C1 segment of cervical spinal cord (tissue), 14 donors: ENCODE measurements at places on chromosomes 5 and 9.

DNA sequence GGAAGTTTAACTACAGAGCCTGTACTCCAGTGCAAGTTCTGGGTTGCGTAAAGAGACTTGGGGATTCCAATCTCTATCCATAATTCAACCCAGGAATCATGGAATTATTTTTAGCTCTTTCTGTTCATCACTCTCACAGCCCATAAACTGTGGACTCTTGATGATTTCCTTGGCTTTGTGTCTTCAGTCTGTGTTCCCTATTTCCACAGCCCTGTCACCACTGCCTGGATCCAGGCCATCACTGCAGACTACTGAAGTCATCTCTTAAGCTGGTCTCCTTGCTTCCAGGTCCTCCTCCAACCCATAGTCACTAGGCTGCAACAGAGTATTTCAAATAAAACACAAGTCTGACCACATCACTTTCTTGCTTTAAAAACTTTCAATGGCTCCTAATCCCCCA, 211.7 kb downstream of the PLK2 start:
- no peak for DNase-seq

- DNase-seq, result no peak
Measured at GRCh38 chr9:124291801-124292396, 34.1 kb downstream of the NEK6 start.

DNA sequence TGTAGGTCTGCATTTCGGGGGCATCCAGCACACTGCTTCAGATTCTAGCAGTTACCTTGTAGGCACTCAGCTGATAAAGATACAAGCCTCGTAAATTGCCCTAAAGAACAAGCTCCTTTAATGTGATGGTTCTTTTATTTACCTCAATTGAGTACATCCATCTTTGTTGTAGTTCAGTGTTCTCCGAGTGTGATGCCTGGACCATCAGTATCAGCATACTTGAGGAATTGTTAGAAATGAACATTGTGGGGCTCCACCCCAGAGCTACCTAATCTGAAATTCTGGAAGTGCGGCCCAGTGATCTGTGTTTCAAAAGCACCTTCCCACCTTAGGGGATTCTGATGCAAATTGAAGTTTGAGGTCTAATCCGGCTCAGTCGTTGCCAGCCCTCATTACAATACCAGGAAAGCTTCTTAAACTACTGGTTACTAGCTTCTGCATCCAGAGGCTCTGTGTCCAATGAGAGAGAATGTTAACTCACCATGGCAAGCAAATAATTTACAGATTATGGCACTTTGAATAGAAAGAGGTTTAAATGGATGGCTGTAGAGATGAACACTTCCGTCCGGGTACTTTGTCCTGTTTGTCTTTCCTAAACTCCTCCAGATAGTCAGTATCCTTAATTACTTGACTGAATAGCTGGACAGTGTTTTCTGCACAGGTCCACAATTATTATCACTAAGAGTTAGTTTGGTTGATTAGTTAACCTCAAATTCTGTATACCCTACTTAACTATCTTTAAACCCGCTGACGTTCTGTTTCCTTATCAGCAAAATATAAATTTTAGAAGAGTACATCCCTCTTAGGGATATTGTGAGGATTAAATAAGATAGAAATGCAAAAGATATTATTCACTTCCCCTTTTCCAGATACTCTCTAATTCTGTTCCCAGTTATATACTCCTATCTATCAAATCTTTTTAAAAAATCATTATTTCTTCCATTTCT, 47.9 kb downstream of the RAI14 start:
- no peak for DNase-seq

- DNase-seq, result no peak
Measured at GRCh38 chr9:70883056-70883455, 238.4 kb downstream of the TRPM3 start.

DNA sequence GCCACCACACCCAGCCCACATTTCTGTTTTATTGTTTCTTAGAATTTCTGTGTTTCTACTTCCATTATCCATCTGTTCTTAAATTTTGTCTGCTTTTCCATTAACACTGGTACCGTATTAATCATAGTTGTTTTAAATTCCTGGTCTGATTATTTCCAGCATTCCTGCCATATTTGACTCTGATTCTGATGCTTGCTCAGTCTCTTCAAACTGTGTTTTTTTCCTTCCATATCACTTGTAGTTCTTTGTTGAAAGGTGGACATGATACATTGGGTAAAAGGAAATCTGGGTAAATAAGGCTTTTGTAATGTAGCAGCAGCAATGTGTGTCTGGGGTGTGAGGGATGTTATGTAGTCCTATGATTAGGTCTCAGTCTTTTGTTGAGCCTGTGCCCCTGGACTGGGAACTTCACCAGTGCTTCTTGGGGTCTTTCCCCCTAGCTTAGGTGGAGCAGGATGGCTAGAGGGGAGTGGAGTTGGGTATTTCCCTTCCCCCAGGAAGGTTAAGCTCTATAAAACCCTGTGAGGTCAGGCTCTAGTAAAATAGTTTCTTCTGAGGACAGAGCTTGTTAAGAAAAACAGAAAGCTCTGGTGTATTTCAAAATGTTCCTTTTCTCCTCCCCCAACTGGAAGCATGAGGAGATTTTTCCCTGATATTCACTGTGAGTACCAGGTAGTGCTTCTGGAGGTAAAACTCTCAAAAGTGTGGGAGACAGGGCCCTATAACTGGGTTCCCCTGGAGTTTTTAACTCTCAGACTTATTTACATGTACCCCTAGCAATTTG, 10.1 kb upstream of the TMOD1 start:
- no peak for DNase-seq

GRCh38 chr9:88880199-88880598, 111.1 kb upstream of the S1PR3 start:
- no peak for DNase-seq

GRCh38 chr9:127053057-127053821, 69.2 kb downstream of the ANGPTL2 start:
- DNase-seq, result no peak

- DNase-seq, result no peak
Measured at GRCh38 chr9:25570802-25571201, 107.4 kb downstream of the TUSC1 start.

DNA sequence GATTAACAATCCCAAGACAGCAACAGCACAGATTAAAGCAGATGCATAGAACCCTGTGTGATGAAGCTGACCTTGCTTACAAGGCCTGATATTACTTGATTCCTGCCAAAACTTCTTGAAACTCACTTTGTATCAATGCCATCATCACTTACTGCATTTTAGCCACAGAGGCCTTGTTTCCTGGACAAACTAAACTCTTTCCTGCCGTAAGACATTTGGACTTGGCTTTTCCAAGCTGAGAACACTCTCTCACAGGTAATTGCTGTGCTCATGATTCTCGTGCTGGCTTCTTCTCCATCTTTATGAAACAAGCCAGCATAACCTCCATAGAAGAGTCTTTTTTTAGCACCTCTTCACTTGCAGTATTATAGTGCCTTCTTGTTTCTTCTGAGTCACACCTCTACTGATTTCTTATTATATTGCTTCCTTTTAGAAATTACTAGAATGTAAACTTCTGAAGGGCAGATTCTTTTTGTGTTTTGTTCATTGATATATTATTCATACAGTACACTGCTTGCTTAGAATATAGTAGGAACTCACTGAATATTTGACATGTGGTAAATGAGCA, 456.5 kb upstream of the ZNF608 start:
- DNase-seq, result no peak

DNA sequence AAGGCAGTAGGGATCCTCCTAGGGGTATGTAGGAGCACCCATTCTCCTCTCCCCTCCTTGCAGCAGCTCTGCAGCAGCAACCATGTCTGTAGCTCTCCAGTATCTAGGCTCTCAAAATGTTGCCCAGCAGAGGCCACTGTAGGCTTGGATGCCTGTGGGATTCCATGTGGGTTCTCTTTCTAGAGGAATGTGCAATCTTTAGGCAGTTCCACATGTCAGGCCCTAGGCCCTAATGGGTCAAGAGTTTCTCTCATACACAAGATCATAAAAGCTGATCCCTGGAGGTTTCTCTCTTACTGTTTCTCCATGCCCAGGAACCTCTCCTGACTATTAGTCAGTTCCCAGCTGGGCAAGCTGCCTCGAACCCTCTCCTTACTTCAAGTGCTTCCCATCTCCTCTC, 215.8 kb downstream of the FRMD3 start:
- DNase-seq, result no peak

- no peak for DNase-seq
Measured at GRCh38 chr5:123387313-123387712, 35.9 kb downstream of the CEP120 start.

GRCh38 chr5:146048994-146049703, 56.2 kb downstream of the PLAC8L1 start:
- DNase-seq, result no peak

DNA sequence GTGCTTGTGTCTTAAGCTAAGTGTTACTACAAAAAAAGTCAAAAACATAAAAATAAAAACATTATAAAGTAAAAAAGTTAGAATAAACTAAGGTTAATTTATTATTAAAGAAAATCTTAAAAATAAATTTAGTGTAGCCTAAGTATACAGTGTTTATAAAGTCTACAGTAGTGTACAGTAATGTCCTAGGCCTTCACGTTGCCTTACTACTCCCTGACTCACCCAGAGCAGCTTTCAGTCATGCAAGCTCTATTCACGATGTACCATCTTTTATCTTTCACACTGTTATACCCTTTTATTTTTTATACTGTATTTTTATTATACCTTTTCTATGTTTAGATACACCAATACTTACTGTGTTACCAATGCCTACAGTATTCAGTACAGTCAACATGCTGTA, 288.1 kb downstream of the HCN1 start:
- DNase-seq, result no peak

DNA sequence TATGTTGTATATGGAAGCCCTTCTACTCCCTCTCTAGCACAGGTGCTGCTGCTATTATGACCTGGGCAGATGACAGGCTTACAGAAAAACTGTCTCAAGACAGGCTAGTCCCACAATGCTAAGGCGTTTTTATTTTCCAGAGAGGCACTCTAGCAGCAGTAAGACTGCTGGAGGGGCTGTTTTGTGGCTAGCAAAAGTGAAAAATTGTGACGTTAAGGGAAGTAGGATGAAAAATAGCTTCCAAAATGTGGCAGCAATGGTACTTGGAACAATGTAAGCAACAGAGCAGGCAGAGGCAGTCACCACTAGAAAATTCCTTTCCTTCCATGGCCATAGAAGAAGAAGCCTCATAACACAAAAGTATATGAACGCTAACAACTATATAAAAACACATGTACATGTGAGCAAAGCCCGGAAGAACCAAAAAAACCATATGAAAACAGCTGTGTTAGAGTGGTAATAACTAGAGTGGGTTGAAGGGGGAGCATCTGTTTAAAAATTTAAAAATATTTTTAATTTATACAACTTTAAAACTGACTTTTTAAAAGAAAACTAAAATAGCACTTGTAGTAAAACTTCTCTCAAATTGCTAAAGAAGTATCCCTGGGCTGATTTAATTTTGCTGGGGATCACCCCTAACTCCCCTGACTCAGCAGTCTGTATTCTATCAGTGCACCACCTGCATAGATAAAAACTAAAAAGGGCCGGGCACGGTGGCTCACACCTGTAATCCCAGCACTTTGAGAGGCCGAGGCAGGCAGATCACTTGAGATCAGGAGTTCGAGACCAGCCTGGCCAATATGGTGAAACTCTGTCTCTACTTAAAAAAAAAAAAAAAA, 30.6 kb downstream of the CLINT1 start:
- no peak for DNase-seq

DNA sequence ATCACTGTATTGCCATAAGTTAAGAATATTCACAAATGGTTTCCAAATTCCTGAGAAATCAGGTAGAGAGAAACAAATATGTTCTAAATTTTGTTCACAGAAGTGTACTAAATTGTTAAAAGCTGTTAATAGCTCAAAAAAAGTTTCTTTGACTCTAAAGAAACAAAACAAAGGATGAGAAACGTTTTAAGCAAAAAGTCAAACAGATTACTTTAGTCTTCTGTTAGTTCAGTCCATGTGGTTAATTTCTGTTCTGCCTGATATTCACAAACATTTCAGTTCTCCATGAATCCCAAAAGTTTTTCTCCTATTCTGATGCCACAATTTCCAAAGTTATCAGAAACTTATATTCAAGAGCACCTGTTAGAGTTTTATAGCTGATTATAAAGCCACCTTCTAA, 7.7 kb upstream of the FANCC start:
- DNase-seq, result no peak
